ENCODE measurements at places on chromosomes 16 and 17.

GRCh38 chr16:7579454-7579853 lies 246.8 kb downstream of the RBFOX1 start:
- DNase-seq: no peak

GRCh38 chr17:13671341-13671740 lies 69.6 kb upstream of the HS3ST3A1 start:
- DNase-seq: no peak

- no peak for DNase-seq
Observed at GRCh38 chr16:70576431-70577255, 53.0 kb downstream of the SF3B3 start.

GRCh38 chr16:53841884-53842283 lies 137.9 kb downstream of the FTO start:
- DNase-seq: no peak

GRCh38 chr17:45393411-45393810 lies 39.3 kb downstream of the ARHGAP27 start:
- DNase-seq: no peak

- no peak for DNase-seq
Observed at GRCh38 chr17:38466346-38467315, 38.4 kb downstream of the ARHGAP23 start.

DNA sequence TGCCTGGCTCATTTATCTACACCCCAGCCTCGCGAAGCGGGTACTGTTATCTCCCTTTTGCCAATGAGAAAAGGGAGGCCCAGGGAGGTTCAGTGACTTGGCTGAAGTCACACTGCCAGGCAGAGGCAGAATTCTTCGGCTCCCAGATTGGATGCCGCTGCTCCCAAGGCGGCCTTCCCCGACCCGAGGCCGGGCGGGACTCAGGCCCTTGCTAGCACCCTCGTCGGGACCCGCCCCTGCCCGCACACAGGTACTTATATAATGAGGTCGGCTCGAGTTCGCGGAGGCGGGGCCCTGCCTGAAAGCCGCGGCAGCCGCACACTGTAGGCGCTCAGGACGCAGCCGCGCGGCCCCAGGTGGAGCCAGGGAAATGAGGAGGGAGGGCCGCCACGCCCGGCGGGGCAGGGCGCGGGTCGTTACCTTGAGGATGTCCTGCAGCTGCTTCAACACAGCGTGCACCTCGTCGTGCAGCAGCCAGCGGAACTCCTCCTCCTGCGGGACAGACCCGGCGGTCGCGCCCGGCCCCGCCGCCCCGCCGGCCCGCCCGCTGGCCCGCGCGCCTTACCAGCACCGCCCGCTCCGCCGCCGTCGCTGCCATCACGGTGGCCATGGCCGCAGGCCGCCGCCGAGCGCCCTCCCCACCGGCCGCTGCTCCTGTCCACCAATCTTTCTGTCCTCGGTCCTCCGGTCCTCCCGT lies at the start of gene ROGDI:
Gene ROGDI (minus strand): TSS at position 672 of the 697 bp plus-strand sequence. CDS start 62 bp downstream, at position 610.
- DNase-seq: peak; percentile 49

DNA sequence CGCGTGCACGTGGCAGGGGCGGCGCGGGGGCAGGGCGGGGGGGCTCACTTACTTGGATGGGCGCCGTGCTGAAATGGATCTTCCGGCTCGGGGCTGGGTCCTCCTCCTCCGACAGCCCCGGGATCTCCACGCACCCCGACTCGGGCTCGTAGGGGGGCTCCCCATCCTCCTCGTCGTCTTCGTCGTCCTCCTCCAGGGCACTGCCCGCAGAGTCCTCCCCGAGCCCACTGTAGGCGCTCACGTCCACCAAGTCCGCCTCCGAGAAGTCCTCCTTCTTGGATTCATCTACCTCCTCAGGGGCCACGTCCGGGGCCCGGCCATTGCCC lies 1.4 kb downstream of the PPP1R9B start:
- DNase-seq: no peak

DNA sequence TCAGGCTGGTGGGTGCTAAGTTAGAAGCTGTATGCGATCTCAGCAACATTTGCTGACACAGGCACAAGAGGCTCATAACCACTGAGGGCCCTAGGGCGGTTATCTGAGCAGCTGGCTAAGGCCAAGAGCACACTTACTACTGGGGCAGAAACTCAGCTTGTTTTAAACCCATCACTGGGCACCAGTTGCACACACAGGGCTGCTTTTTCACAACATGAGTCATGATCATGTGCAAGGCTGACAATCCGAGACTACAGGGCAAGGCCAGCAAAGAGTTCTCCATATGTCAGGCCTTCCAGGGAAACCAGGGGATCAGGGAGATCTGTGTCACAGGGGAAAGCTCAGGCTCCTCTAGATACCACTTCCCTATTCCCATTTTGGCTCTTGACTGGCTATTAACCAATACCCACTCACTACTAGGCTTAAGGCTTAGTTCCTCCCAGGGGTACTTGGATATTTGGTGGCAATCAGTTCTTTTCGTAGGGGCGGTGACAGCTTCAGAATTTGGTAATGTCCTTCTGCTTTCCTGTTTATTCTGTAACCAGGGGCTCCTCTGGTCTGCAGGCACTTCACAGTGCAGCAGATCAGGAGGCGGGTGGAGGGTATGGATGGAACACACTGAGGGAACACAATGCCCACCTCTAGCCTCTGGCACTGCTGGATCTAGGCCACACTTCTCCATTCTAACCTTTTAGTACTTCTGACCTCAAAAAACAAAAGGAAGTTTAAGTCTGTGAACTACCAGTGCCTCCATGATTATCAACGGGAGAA lies 44.9 kb upstream of the ERN1 start:
- no peak for DNase-seq

- DNase-seq: no peak
Observed at GRCh38 chr17:67434061-67434525, 57.0 kb downstream of the PITPNC1 start.

DNA sequence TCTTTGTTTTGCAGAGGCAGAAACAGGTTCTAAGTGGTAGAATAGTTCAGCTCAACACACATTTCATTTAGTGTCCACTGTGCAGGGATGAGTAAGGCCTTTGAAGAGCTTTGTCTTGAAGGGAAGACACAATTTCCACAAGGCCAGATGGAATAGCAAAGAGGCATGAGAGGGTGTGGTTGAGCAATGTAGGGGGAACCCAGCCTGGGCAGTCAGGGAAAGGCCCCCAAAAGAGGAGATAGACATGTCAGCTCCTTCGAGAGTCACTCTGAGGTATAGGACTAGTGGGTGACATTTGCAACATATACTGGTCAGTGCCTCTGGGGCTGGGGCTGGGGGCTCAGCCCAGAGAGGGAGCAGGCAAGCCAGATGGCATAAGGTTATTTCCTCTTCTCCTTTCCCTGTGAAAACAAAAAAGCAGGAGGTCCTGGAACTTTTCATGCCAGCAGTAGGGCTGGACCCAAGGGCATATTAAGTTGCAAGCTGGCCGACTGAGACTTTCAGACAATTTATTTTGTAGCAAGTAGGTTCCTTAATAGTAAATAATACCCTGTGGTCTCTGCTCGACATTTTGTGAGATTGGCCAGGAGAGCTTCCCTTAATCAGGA lies 7.1 kb downstream of the ALKBH5 start:
- DNase-seq: no peak

- no peak for DNase-seq
Observed at GRCh38 chr17:81902023-81902652, at the start of gene NPB. Gene NPB (plus strand): TSS chr17:81902238. CDS start chr17:81902278, 40 bp downstream.

DNA sequence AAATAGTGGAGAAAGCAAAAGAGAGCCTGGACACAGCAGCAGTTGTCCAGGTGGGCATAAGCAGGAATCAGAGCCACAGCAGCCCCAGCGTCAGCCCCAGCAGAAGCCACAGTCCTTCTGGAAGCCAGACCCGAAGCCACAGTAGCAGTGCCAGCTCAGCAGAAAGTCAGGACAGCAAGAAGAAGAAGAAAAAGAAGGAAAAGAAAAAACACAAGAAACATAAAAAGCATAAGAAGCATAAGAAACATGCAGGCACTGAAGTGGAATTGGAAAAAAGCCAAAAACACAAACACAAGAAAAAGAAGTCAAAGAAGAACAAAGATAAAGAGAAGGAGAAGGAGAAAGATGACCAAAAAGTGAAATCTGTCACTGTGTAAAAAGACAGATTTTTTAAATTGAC lies 32.7 kb downstream of the RBBP6 start:
- DNase-seq: no peak

- no peak for DNase-seq
Observed at GRCh38 chr16:67458121-67458641, 22.8 kb downstream of the ATP6V0D1 start.

GRCh38 chr17:30366536-30366935 lies 12.2 kb upstream of the CPD start:
- no peak for DNase-seq

DNA sequence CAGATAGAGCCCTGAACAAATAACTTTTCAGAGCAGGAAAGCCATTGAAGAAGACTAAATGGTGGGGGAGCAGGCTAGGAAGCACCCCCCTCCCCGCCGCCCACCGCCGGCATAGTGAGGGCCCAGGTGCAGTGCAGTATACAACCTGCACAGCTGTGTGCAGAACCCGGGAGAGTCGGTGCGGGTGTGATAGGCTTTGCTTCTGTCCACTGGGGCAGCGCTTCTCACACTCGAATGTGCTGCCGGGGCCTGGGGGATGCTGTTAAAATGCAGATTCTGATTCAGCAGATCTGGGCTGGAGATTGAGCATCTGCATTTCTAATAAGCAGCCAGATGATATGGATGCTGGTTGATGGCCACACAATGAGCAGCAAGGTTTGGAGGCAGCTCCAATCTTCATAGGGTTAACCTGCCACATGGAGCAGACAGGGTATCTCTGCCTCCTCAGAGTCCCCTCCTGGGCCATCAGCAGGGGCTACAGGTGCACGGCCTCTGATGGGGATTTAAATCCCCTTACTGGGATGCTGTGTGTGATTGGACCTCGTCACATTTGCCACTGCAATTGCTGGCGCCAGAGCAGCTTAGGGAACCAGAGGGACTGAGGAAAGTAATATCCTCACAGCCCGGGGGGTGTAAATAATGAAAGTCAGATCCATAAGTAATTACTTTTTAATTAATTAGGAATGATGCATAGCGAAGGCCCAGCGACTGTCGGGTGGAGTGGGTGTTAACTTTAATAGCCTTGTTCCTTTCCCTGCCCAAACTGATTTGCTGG lies 172.0 kb upstream of the RPL38 start:
- no peak for DNase-seq

GRCh38 chr16:55272744-55273143 lies 51.3 kb upstream of the IRX6 start:
- no peak for DNase-seq

DNA sequence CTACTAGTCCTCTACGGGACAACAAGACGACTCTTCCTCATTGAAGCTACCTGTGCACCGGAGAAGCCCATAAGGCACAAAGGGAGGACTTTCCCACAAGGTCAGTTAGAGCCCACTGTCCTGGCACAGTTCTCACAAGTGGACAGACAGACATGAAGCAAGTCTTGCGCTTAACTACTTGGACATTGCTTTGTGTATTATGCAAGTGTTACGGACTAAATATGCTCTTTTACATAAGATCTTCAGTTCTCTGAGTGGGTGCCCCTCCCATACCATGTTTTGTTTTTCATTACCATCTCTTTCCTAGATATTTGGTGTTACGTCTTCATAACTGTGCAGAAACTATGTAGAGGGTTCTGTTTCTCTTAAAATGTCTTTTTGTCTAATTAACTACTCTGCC lies 18.1 kb downstream of the ANKRD40CL start:
- DNase-seq: no peak

- DNase-seq: no peak
Observed at GRCh38 chr16:78331731-78332130, 232.3 kb downstream of the WWOX start.

- no peak for DNase-seq
Observed at GRCh38 chr16:65958086-65958485, 408.4 kb upstream of the CDH5 start.

DNA sequence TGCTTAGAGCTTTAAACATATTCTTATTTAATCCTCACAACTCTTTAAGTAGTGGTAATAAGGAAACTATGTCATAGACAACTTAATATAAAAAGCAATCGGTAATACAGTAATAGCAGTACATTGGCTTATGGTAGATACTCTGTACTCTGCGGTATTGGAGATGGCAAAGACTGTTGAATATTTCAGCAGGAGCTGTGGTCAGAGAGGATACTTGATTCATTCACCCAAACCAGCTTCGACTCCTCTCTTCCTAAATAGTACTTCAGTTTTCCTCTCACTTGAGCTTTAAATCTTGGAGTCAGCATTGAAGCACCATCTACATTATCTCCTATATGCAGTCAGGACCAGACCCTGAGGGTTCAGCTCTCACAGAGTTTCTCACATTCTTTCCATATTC lies 169.3 kb downstream of the CYB561 start:
- no peak for DNase-seq

- DNase-seq: peak; percentile 32
Observed at GRCh38 chr16:30948667-30949649, at the start of gene ORAI3. Gene ORAI3 (plus strand): TSS chr16:30949068. CDS start chr16:30949290, 222 bp downstream.

GRCh38 chr17:51997723-51998122 lies 160.8 kb downstream of the CA10 start:
- DNase-seq: no peak

GRCh38 chr17:4980644-4981216 lies 6.7 kb downstream of the CAMTA2 start:
- no peak for DNase-seq

DNA sequence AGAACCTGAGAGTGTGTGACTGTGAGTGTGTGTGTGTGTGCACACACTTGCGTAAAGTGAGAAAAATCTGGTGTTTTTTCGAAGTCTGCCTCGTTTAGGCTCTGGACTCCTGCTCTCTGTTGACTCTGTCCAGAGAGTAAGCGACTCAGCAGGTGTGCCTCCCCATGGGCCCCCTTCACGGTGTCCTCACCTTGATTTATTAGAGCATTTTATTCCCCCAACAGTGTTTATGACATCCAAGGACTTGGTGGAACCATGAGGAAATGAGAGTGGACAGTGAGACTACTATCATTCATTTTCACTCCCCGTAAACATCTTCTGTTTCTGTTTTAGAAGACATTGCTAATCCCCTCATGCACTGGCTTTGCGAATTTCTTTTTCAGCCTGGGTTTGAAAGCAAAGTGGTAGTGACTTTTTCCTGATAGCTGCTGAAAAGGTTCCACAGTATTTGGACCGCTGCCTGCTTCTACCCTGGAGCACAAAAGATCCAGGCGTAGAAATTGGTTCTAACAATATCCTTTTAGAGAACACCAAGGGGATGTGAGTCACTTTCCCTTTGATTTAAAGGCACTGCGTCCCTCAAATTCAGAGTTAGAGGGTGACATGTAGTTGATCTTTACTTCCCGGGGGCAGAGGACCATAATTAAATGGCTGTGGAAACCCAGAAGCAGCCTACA lies 218.2 kb downstream of the WWOX start:
- DNase-seq: no peak
